ENCODE measurements at places on chromosomes 6 and 20.
A peak's percentile ranks its signal among the peaks of the same experiment; 100 is the strongest.

- no peak for DNase-seq
These were observed 32.1 kb downstream of the FAM83B start for GRCh38 chr6:54878718-54879117.

- DNase-seq, result no peak
These were observed 205.5 kb downstream of the ZNF217 start for GRCh38 chr20:53387983-53388675.

- DNase-seq, result no peak
These were observed 88.3 kb downstream of the CEBPB start for GRCh38 chr20:50278684-50279531.

GRCh38 chr6:108164815-108165706 lies 761 bp upstream of the NR2E1 start:
- DNase-seq, result no peak

GRCh38 chr6:169407325-169407724 lies 153.7 kb upstream of the THBS2 start:
- no peak for DNase-seq

GRCh38 chr6:108163267-108163643 lies 2.6 kb upstream of the NR2E1 start:
- DNase-seq, result peak; percentile 52

- no peak for DNase-seq
These were observed 380.3 kb upstream of the JARID2 start for GRCh38 chr6:14865531-14866100.

DNA sequence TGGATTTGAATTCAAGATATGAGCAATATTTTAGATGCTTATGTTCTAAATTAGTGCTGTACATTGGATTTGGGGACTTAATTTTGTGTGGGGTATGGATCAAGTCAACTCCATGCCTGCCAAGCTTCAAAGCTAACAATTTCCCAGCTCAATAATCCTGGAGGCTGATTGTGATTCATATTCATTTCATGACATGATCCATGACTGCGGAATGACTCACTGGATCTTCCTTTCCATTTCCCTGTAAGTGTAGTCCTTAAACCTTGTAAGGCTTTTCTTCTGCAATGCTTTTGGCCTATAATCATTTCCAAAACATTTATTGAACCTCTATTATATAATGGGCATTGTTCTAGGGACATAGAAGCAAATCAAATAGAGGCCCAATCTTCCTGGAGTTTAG lies 44.7 kb upstream of the CCN2 start:
- peak; percentile 23 for DNase-seq

- DNase-seq, result no peak
These were observed 33.9 kb downstream of the RIPOR2 start for GRCh38 chr6:24901698-24902328.

GRCh38 chr20:58494923-58495622 lies 20.1 kb downstream of the APCDD1L start:
- no peak for DNase-seq

DNA sequence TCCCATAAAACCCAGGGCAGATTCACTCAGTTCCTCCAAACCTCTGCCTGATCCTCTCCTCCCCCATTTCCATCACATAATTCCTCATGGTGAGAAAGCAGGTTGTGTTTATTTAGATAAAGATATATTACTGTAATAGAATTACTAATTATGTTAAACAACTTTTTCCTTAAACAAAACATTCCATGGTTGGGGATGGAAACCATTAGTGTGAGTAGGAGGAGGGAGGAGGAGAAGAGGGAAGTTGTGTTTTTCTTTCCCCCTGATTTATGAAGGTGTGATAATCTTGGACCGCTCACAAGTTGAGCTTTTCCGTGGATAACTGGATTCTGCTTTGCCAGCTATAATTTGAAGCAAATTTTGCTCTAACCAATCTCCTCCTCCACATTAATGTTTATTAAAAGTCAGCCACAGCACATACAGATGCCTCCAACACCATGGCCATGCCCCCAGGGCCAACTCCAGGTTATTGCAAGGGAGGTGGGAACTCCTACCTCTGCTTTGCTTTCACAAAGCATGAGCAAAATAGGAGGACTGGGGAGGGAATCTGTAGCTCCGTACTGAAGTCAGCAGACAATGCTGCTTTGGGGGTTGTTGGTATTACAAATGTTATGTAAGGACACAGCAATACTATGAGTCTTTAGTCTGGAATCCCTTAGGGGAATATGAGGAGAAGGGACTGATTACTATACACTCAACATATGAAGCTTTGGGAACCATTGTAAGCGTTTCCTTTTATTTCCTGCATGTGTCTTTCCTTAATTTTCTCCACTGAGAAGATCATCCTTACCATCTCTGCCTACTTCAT lies 542.0 kb downstream of the DHX35 start:
- DNase-seq, result no peak

GRCh38 chr6:30752157-30752927 lies 8.0 kb upstream of the IER3 start:
- peak; percentile 99 for DNase-seq

- no peak for DNase-seq
These were observed 34.6 kb downstream of the PPP1R14C start for GRCh38 chr6:150177259-150177951.

DNA sequence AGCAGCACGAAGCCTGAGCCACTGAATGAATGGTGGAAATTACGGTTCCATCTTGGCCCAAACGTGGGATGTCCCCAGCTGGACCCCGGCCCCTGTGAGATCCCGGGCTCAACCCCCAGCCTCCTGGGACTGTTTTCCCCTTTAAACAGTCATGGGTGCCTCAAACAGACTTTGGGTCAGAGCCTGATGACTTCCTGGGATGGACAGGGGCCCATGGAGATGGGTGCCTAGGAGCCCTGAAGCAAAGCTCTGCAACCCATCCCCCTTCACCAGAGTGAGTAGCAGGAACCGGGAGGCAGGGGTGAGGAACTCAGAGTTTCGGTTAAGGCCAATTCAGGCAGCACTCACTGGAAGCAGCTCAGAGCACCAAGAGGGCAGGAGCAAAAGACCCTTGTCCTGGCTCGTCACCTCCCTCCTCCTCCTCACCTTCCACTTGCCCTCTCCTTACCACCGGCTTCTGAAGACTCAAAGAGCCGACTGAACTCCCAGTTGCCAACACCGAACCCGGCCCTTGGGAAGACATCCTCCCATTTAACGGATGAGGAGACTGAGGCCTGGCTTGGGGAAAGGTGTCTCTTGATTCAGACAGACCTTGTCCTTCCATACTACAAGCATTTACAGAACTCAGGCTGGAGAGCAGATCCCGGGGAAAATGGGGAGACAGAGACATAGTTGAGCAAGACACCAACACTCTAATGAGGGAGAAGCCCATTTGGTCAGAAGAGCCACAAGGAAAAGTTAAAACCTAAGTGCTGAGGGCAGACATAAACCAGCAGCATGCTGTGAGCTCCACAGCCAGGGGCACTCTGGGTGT lies 14.9 kb upstream of the TLDC2 start:
- DNase-seq, result no peak

DNA sequence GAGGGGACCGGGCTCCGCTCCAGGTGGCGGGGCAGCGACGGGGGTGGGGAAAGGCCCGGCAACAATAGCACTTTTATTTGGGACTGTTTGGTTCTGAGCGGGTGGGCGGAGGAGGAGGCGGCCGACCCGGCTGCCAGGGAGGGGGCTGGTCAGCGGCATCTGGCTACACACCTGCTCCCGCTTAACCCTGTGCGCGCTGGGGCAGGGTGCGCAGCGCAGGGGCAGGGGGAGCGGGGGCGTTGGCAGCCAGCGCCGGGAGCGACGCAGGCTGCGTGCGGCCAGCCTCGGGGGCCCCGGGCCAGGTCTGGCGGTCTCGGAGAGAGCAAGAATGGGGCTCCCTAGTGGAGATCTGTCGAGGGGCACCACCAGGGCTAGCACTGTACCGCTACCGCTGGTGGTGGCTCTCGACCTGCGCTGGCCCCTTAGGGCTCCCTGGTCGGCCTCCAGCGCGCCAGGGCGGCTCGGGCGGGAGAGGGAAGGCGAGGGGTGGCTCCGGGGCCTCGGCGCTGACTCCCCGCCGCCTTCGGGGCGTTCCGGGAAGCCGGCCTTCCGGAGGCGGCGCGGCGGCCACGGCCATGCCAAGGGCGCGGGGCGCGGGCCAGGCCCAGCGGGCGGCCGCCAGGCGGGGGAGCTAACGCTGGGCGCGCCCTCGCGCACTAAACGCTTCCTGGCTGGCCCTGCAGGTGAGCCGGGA lies 92.4 kb downstream of the NCR2 start:
- DNase-seq, result no peak

GRCh38 chr6:1580109-1580508 lies 29.6 kb upstream of the FOXC1 start:
- DNase-seq, result no peak

- no peak for DNase-seq
These were observed 138.7 kb upstream of the SASH1 start for GRCh38 chr6:148203970-148204369.

DNA sequence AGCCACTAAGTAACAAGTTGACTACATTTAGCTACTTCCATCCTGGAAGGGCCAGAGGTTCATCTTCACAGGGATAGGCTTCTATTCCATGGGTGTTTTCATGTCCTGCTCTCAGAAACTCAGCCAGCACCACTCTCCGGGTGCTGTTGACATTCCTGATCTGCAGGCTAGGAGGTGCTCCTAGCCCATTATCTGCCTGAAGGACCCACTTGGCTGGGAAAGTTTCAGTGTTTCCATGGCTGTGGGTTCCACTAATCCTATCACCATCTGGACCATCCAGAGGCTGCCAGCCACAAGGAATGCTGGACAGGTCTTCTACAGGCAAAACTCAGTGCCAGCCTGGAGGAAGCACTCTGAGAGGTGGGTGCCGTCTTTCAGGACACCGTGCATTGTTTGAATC lies 45.2 kb downstream of the HLA-G start:
- no peak for DNase-seq

DNA sequence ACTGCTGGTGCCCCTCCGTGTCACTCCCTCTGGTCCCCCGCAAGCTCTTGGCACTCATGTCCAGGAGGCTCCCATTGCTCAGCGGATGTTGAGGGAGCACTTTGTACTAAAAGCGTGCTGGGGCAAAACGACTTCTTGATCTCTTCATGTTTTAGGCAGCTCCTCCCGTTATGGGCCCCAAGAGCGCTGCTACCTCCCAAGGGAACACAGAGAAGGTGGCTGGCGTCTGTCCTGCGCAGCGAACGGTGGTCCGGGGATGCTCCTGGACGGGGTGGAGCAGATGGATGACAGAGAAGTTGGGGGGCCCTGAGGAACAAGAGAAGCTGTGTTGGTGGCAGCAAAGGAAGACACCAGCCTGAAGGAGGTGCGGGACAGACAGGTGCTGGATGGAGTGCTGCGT lies 99.8 kb downstream of the TMEM242 start:
- DNase-seq, result no peak

GRCh38 chr6:160348223-160349019 lies at the start of gene SLC22A3:
Gene SLC22A3 (plus strand): TSS chr6:160348378. CDS start chr6:160348420, 42 bp downstream.
- DNase-seq, result no peak

DNA sequence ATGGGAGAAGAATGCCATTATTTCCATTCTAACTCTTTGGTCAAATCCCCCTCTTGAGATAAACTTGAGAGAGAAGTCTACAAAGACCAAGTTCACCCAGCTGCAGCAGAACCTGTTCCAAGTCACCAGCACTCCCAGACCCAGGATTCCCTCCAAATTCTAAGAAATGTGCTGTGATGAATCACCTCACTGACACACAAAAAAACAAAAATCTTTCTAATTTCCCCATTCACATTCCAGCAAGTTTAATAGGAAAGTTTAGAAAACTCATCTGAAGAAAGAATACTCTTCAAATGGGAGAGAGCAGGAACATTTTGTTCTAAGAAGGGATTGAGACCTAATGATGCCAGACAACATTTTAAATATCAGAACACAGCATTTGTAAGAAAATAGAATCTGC lies 213.6 kb upstream of the PLCB4 start:
- DNase-seq, result no peak

GRCh38 chr20:42346189-42347170 lies 728.3 kb upstream of the CHD6 start:
- no peak for DNase-seq

- no peak for DNase-seq
These were observed 1.8 kb downstream of the SERPINB6 start for GRCh38 chr6:2969549-2969948.

GRCh38 chr6:49463612-49463967 lies 420 bp downstream of the CENPQ start:
- DNase-seq, result no peak

DNA sequence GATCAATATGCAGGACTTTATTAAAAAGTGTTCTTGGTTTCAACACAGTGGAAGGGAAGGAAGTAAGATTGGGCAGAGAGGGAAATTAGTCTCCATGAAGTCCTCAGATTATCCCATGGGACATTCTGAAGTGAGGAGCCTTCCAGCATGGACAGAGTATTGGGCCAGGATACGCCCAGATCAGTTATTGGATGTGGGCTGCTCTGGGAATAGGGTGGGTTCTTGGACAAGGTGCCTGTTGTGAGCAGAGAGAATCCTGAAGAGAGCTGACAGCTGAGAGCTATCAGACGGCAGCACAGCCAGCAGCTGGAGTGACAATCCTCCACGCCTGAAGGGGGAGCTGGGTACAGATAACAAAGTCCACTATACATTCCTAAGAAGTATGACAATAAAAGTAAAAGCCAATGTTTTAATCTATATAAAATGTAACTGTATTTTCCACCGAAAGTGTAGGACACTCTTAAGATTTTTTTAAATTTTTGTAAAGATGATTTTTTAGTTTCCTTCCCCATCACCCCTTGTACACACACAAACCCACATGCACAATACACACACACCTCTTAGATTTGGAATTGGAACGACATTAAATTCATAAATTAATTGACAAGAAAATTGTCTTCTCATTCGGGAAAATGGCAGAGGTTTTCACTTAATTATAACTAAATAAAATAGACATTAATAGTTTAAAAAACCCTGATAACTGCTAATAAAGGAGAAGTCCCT lies 107.8 kb downstream of the FBXO5 start:
- DNase-seq, result no peak

- DNase-seq, result peak; percentile 23
These were observed 338.7 kb downstream of the HTR1B start for GRCh38 chr6:77124604-77125003.

GRCh38 chr20:39524371-39524911 lies 562.3 kb downstream of the DHX35 start:
- DNase-seq, result no peak

GRCh38 chr6:21529431-21529830 lies 64.1 kb upstream of the SOX4 start:
- no peak for DNase-seq

- DNase-seq, result no peak
These were observed 47.2 kb downstream of the PLAGL2 start for GRCh38 chr20:32160341-32160740.

GRCh38 chr6:141594874-141595273 lies 537.9 kb upstream of the GJE1 start:
- no peak for DNase-seq

DNA sequence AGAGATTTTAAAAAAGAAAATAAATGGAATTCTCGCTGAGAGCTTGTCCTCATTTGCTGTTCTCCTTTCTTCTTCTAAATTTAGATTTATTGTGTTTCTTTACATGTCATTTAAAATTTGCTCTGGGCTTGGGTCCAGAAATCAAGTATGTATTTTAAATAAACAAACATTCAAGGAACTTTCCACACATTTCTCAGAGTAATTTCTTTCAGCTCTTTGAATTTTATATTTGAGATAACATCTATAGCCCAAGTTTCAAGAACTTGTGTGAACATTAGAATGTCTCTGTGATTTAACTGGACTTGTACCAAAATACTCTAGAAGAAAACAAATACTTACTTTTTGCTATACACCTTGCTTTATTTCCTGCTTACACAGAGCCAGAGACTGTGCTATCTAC lies 192.3 kb downstream of the TMEM200A start:
- no peak for DNase-seq

- DNase-seq, result no peak
These were observed 587 bp downstream of the IP6K3 start for GRCh38 chr6:33746036-33746600.

GRCh38 chr6:77716311-77716710 lies 63.5 kb downstream of the MEI4 start:
- DNase-seq, result no peak

Data from keratinocyte (primary cell).